ENCODE measurements at places on chromosomes 5 and 9.

DNA sequence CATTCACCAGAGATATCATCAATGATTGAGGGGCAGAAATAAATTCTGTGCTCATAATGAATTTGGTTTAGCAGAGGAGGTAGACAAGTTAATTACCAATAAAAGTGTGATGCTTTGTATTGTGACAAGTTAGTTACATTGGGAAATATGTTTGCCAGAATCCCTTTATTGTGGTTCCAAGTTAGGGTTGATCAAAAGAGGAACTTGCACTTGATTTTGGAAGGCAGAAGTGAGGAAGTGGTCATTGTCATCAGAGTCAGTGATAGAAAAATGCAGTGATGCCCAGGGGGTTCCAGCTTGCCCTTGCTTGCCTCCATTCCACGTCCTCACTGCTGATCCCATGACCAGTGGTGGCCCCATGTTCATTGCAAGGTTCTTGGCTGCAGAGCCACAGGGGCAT is 69.7 kb downstream of the SVEP1 start:
- no peak for DNase-seq

DNA sequence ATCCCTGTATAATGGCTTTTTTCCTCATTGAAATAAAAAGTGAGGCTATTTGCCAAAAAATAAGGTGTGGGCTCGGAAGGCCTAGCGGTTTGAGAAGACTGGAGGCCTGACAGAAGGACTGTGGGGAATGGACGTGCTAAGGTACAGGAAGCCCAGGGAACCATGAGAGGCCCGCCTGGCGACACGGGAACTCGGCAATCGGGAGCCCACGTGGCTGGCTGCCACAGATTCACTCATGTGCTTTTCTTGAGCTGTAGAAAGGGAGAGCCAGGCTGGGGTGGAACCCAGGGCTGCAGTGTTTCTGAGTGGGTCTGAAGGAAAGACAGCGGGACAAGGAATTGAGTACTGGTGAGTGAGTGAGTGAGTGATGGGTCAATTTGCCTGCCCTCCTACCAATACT is 11.9 kb upstream of the DDX41 start:
- DNase-seq = no peak

GRCh38 chr5:1033178-1033577 is 24.6 kb downstream of the NKD2 start:
- DNase-seq = no peak

GRCh38 chr5:142432369-142432863 is 107.6 kb upstream of the SPRY4 start:
- DNase-seq = peak; percentile 47

GRCh38 chr9:83544002-83544698 is 5.9 kb upstream of the FRMD3 start:
- no peak for DNase-seq

GRCh38 chr9:125239631-125240597 is 1.2 kb downstream of the HSPA5 start:
- no peak for DNase-seq

- no peak for DNase-seq
These were observed 230 bp downstream of the SLC44A1 start for GRCh38 chr9:105244734-105245028.

- DNase-seq = no peak
These were observed 268.4 kb downstream of the FAM170A start for GRCh38 chr5:119897537-119898370.
